Non-pigmented ciliary epithelial cell (primary cell): ENCODE measurements at places on chromosomes 2 and 18.

GRCh38 chr2:225693259-225693658 is 293.7 kb downstream of the NYAP2 start:
- DNase-seq: no peak

DNA sequence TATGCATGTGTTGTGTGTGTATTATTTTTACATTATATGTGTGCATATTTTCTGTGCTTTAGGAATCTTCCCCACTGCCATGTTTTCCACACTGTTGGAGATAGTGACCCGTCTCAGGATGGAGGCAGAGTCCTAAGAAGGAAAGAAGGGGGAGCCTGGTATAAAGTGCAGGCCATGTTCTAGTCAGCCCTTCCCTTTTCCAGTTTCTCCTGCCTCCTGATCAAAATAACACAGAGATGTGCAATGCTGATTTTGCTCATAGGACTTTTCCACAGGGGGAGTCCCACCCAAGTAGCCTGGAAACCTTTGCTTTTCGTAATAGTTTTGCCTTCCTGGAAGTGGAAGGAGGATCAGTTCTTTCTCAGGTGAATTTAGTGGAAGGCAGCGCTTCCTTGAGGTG is 72.8 kb upstream of the FAM237A start:
- no peak for DNase-seq

GRCh38 chr18:6576718-6577375 is 152.7 kb upstream of the ARHGAP28 start:
- no peak for DNase-seq

DNA sequence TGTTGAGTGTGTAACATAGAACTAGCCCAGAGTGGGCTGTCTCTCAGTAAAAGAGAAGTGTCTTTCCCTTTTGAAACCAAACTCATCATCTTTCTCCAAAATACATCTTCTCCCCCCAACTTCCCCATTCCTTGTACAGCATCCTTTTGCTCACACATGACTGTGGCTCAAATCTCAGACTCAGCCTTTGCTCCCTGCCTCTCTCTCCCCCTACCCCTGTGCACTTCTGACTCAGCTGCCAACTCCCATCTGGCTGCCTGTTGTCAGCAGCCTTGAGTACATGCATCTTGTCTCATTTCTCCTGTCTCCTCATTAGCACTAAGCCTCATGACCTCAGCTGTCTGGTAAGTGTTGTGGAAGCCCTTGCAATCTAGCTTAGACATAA is 18.1 kb upstream of the MGAT4A start:
- DNase-seq: no peak

DNA sequence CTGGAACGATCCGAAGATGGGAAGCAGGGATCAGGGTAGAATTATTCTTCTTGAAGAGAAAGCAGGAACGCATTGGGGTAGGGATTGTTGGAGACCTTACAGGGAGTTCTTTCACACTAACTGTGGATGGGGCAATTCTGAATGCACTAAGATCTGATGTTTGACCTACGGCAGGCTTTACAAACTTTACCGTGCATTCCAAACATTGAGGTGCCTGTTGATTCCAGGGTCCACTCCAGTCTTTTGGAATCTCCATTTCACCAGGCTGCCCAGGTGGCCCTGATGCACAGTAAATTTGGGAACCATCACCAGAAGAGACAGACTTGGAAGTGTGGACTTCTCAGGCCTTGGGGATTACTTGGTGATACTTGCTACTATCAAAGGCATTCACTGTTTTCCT is 76.9 kb downstream of the RFTN2 start:
- no peak for DNase-seq

- no peak for DNase-seq
These were observed 447.7 kb downstream of the NRXN1 start for GRCh38 chr2:50584185-50584584.

DNA sequence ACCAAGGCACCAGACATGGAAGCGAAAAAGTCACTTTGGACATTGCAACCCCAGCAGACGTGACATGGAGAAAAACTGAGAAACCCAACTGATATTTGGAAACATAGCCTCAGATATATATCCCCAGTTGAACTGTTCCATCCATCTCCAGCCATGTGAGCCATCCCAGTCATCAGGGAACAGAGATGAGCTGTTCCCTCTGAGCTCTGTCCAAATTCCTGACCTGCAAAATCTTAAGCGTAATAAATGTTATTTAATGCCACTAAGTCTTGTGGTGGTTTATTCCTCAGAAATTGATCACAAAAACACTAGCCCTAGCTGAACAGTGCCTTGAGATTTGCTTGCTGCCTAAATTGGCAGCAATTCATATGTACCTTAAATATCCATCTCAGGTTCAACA is 182.8 kb downstream of the NRP2 start:
- DNase-seq: no peak

DNA sequence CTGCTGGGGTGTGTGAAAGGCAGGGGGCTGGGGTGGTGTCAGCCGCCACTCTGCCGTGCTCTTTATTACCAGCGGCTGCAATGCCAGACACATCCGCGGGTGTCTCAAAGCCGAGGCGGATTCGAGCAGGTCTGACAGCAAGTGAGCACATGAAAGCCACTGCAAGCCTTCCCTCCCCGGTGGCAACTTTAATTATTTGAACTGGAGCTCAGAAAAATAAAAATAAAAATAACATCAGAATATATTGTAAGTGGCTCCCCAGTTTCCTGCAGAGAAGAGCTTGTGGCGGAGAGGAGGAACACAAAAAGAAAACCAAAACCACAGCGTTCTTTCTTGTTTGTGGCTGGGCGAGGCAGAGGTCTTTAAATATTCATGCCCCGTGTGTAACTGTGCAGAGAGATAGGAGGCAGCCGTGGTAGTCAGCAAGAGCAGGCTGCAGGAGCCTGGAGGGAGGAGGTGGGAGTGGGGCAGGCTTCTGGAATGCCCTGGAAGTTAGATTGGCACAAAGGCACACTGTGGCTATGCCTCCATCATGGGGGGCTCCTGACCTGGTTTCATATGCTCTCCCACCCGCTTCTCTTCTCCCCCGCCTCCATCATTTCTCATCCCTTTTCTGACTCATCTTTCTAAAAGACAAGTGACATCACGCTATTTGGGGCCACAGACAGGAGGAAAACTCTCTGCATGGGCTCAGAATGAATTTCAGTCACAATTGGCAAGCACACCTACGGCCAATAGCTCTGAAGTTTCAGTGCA is 199.8 kb downstream of the CLIP4 start:
- DNase-seq: no peak

DNA sequence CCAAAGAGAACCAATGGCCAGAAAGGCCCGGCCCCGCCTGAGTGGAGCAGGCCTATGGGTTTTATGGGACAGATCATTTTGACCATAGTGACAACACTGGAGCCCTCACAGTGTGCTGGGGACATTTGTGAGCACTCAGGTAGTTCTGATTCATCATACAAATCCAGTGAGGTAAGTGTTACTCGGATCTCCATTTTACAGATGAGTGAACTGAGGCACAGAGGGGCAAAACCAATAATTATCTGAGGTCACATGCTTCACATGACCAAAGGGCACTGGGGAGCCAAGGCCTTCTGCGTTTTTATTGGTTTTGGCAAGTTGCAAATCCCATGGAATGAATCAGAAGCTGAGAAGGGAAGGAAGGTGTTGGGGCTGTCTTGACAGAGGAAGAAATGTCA is 111.5 kb upstream of the MGAT5 start:
- no peak for DNase-seq

DNA sequence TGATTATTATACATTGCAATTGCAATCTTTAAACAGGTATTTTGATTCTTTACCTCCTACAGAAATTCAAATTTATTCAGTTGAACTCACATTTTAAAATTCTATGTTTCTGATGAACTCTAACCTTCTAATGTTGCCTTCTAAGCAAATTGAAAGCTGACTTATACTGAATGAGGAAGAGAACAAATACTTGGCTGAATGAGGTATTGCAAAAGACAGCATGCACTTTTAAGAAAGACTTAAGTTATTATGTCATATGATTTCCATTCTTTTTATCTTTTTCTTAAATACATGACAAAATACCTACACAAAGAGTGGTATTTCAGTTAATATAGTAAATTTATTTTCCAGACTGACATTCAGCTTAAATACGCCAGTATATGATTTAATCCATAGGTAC is 64.7 kb downstream of the FAM228A start:
- DNase-seq: no peak

- no peak for DNase-seq
These were observed 533.3 kb downstream of the SOCS6 start for GRCh38 chr18:70822117-70822516.

- no peak for DNase-seq
These were observed 98.4 kb downstream of the NDUFA10 start for GRCh38 chr2:239926587-239927232.

DNA sequence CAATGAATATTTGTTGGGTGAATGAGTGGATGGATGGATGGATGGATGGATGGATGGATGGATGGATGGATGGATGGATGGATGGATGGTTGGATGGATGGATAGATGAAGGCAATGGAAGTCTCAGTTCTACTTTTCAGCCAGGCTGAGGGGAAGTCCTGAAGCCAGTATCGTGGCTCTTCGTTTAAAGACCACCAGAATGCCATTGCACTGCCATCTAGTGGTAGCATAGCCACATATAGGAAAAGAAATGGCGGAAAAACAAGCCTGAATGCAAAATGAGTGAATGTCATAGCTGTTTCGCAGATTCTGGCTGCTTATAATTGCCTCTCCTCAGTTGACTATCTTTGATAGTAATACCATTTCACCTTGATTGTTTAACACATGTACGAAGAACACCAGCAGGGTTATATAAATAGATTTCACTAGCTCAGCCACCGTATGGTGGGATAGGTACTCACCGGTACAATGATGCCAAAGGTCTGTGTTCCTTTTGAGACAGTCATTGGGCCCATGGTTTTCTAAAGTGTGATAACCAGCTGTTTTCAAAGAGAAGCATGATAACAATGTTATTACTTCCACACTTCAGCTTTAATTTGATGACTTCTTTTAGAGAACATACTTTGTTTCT is 62.3 kb upstream of the GREB1L start:
- DNase-seq: no peak

DNA sequence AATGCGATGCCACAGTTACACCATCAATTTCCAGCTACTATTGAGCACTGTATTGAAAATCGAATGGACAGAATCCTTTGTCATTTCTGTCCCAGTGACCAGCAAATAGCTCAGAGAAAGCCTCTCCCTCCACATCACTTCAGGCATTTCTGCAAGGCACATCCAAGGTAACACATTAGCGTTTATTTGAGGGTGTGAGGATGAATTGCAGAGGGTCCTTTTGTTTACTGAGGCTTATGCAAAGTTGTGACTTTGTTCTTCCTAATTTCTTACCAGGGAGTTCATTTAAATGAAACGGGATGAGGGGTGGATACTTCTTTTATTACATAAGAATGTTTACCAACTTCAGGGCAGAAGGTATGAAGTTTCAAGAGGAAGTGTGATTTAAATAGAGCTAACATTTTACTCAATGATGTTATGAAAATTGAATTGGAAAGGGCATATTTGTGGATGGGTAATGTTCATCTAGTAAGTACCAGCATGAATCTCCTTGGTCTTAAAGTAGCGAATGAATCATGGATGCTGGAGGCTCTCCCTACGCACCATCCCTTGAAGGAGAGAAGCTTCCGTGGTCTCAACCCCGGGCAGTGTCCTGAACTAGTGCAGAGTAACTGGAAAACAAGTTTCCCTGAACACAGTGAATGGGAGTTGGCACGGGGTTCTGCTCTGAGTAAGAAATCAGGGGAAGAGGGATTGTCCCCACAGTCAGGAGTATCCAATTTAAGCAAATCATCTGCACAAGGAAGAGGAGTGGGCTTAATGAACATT is 756.5 kb downstream of the GALR1 start:
- DNase-seq: no peak

DNA sequence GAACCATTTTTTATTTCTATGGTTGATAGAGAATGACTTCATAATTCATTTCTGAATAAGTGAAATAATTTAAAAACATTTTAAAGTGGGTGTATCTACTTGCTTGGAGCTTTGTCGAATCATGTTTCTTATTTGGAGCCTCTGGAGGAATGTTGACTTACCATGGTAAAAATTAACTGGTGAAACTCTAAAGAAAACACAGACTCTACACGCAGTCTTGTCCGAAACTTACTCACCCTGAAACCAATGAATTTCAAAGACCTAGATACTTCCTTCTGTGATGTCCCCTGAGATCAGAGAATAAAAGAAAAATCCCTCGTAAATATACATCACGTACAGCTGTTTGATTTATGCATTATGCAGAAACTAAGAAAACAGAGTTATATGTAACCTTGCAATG is 665.2 kb upstream of the NRXN1 start:
- DNase-seq: no peak

GRCh38 chr2:139544186-139544851 is 764.1 kb upstream of the NXPH2 start:
- DNase-seq: no peak

GRCh38 chr2:42554392-42554791 is 14.0 kb upstream of the MTA3 start:
- no peak for DNase-seq

DNA sequence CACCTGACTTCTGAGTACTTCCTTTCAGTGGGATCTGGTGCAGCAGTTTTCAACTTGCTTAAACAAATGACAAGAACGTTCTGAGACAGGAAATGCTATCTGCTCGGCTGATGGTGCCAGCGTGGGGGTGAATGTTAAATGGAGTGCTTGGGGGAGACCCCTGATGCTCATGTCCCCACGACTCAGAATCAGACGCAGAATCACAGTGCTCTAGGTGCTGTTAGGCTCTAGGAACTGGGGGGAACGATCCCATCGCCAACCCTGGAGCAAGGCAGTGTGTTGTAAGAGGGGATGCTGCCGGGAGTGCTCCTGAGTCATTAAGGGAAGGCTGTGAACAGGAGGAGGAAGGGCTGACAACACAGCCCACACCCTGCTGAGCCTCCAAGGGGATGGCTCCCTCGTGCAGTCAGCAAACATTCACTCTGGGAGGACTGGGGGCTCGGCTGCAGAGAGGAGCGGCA is 34.1 kb upstream of the KCNF1 start:
- DNase-seq: no peak

GRCh38 chr2:32755666-32756065 is 127.8 kb downstream of the TTC27 start:
- DNase-seq: no peak

DNA sequence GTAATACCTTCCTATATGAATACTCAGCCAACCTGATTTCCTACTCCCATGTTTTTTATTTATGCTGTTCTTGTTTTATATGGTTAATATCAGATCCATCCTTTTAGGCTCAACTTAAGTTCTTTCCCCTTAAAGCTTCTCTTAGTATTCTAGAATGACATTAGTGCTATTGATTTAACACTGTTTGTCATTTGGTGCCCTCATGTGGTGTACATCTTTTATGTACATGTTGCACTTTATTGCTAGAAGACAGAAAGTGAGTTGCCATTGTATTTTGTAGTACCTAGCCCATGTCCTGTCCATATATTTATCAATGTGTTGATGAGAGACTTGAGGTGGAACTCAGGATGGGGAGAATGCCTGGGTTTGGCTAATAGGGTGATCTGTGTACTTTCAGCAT is 2.5 kb downstream of the HTRA2 start:
- DNase-seq: no peak

GRCh38 chr2:238163481-238164198 is 4.9 kb downstream of the ERFE start:
- no peak for DNase-seq

DNA sequence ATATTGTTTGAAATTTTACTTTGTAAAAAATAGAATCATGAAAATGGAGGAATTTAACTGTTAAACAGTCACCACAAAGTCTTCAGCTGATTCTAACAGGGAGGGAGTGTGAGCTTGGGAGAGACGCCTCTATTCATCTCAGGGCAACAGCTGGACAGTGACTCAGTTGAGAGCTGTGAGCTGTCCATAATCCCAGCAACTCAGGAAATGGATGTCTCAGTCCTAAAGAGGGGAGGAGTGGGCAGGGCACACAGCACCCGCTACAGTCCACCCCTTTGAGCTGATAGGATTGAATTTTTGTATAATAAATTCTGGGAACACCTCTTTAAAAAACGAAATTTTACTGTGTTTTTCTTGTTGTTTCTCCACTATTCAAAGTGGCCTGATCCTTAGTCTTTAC is 255.1 kb upstream of the THUMPD2 start:
- peak; percentile 88 for DNase-seq
